ENCODE measurements at places on chromosomes 1 and 21.

DNA sequence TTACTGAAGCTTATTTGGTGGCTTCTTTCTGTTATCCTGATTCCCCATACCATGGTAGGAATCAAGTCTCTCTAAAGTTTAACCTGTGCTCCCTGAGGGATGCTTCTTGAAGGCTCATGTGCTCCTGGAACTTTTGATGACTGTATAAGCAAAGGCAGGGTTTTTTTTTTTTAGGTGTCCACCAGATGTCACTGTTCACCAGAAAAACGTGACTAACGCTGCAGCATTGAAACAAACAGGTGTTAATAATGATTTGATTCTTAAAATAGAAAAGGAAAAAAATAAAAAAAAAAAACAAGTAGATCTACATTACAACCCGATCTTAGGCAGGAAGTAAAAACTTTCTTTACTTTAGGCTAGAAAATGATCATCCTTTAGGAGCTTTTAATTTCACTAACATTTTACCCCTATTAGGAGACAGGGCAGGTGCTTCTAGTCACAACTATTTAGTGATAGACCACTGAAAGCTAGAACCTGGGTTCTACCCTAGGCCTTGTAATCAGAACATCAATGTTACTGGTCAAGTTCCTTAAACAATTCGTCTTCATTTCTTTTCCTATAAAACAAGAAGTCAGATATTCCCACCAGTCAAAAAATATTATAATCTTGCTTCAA, 223.0 kb downstream of the PLA2G4A start:
- peak; percentile 15 for DNase-seq

DNA sequence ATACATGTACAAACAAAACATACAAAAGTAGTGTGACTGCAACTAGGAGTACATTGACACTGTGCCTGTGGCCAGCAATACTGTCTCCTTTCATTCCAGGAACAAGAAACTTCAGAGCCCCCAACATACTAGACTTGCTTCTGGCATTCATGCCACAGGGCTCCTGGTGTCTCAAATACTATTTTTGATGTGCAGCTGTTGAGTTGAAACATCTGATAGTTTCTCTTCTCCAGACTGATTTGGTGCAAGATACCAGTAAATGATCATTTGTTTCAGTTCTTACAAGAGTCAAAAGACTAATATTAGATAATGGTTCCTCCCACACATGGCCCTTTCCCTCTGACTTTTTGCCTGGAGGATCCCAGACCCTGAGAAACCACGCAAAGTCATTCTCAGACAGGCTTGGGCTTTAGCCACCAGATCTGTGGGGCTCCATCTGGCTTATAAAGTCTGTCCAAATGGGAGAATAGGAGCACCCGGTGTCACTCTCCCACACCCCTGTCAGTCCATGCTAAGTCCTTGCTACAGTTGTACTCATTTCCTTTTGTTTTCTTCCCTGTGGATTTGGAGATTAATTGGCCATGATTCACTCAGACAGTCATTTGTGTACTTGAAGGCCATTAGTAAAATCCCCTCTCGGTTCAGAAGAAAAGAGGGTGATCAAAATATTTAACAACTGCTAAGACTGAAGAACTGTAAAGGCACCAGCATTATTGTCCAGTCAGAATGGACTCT, 163.5 kb upstream of the RUNX1 start:
- no peak for DNase-seq

GRCh38 chr1:7608628-7609305, 162.3 kb upstream of the VAMP3 start:
- DNase-seq = peak; percentile 21

GRCh38 chr1:197424380-197424779, 156.3 kb downstream of the CRB1 start:
- DNase-seq = no peak

- DNase-seq = no peak
Observed at GRCh38 chr1:58886611-58887010, 102.8 kb upstream of the JUN start.

GRCh38 chr1:5053744-5054143, 399.3 kb downstream of the AJAP1 start:
- no peak for DNase-seq

GRCh38 chr21:30209601-30210000, 6.3 kb downstream of the CLDN8 start:
- peak; percentile 14 for DNase-seq

- no peak for DNase-seq
Observed at GRCh38 chr1:22932803-22933470, 39.7 kb downstream of the LACTBL1 start.

GRCh38 chr1:92165389-92165788, 52.3 kb upstream of the C1orf146 start:
- no peak for DNase-seq

- no peak for DNase-seq
Observed at GRCh38 chr21:34928637-34929036, 120.5 kb downstream of the RUNX1 start.

DNA sequence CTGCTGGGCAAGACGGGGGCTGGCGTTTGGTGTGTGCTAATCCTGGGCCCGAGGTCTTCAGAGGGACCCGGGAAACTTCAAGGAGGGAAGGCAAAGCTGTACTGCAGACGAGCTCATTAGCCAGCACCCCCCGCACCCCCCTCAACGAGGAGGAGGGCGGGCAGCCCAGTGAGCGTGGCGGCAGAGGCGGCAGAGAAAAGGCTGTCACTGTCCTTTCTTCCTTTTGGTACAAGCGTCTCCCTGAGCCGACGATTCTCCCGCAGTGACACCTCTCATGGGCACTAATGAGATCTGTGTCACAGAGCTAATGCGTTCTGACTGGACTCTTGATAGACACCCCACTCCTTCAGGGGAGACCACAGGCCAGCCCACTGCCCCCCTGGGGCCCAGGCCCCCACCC, 29.5 kb downstream of the DMAP1 start:
- no peak for DNase-seq

GRCh38 chr1:87218618-87219017, 110.1 kb upstream of the LMO4 start:
- DNase-seq = no peak

DNA sequence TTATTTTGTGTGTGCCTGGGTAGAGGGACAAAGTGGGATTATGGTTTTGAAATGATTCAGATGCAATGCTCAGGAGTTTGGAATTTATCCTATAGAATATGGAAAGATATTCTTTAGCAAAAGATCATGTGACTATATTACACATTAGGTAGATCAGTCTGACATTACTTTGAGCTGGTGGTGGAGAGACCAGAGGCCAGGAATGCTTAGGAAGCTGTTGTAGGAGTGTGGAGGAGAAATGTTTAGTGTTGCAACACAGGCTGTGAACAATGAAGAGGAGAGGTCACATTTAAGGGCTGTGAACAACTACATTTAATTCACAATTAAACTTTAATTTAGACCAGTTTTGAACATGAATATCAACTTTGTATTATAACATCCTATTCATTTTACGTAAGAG, 45.3 kb upstream of the PODN start:
- no peak for DNase-seq

DNA sequence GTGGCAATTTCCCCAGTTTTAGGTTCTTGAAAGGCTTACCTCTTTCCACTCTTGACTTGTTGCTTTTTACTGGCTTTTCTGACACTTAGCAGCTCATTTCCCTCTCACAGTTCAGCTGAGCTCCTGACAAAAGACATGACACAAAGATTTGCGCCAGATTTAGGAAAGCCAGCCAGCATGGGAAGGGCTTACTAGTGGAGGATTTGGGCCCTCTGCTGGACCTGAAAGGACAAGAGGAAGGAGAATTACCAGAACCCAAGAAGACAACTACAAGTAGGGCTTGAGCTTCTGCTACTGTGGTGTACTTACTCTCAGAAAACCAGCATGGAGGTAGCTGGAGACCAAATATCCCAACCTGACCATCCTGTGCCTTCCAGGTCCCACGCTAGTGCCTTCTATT, 784.5 kb downstream of the BRINP3 start:
- DNase-seq = no peak

DNA sequence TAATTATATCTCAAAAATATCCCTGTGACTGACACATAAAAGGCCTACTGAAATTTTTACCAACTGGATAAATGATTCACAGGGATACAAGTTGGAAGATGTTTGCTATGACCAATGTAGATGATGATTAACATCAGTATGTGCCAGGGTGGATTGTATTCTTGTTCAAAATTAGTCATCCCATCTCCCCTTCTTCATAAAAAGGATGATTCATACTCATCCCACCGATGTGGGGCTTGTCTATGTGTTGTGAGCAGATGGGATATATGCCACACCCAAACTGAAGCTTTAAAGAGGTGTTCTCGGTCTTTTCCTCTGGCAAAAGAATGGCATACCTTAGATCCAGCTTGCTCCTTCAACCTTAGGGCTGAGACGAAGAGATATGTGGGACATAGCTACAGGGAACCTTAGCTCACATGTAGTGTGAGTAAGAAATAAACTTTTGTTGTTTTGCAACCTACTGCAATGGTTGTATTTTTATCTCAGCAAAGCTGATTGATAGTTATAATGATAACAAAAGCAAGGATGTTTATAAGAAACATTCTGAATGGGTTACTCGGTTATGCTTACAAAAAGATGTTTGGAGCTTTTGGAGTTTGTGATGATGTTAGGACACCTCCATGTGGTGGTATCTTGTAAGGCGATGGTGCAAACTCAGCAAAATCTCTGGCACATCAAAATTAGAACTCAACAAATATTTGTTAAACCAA, 29.4 kb downstream of the SPATA17 start:
- DNase-seq = no peak

DNA sequence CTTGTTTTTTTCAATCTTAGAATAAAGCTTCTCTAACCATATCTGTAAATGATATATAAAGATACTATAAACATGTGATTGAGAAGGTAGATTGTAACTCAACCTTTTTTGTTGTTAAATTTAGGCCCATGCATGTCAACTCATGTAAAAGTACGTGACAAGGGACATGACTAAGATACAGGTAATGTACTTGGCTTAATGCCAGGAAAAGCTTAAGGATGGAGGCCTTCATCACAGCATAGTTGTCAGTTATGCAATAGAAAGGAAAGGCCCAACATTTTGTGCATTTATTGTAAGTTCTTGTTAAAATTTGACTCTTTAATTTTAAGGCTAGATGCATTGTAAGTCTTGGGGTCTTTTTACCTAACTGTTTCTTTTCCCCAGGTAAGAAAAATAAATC, 305.1 kb downstream of the LTN1 start:
- no peak for DNase-seq

DNA sequence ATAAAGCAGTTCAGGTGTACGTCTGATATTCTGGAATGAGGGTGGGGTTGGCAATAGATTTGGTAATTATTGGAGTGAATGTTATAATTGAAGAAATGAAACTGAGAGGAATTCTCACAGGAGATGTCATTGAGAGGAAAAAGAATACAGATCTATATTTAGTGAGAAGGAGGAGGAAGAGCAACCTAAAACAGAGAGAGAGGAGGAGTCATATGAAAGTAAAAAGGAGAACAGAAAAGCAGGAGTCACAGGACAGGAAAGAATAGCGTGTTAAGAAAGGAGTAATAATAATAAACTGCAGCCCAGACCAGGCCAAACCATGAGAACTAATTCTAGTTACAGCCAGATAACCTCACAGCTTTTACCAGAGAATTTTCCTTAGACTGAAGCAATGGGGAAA, 62.7 kb upstream of the MROH9 start:
- no peak for DNase-seq

DNA sequence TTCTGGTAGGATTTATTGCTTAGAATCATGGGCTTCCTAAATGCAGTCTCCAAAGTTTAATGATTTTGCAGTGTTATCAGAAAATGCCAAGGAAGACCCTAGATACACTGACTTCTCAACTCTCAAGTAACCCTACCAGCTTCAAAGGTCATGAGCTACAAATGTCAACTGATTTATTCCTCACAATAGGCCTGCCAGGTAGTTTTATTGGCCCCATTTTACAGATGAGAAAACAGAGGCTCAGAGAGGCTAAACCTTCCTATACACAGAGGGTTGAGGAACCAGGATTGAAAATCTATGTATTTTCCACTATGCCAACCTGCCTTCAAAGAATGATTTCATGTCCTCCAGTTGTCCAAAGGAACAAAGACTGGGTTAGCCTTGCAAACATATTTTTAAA, 384.4 kb upstream of the POU3F1 start:
- no peak for DNase-seq

DNA sequence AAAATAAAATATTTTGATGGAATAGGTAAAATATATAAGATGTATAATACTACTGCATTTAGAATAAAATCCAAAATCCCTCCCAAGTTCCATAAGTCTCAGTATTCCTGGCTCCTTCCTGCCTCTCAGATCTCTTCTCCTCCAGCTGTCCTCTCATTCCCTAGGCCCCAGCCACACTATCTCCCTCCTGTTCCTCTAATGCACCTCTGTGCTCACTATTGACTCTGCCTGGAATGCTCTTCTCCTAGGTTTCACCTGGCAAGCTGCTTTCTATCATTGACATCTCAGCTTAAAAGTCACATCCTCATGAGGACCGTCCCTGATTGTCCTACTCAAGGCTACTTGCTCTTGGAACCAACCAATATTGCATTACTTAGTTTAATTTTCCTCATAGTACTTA, 7.2 kb downstream of the NME7 start:
- DNase-seq = no peak

- DNase-seq = no peak
Observed at GRCh38 chr1:195849180-195849579, 759.1 kb downstream of the KCNT2 start.

- no peak for DNase-seq
Observed at GRCh38 chr1:23237508-23237907, 20.2 kb upstream of the HTR1D start.

- DNase-seq = no peak
Observed at GRCh38 chr21:25328736-25329135, 278.5 kb downstream of the MRPL39 start.

DNA sequence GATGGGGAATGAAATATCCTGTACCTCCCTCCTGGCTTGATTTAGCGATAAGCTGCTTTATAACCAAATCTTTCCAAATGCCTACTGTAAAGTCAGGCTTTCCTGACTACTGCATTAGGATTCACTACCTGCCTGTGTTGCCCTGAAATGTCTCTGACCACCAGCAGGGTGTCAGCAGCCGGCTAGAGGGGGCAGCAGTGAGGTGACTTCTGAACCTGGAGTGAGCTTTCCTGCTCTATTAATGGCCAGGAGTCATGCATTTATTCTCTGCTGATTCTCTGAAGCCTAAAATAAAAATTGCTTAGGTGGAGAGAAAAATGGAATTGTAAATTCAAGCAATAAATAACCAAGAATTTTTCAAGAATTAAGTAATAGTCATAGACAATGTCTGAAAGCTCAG, 2.5 kb downstream of the BACE2 start:
- DNase-seq = peak; percentile 33

DNA sequence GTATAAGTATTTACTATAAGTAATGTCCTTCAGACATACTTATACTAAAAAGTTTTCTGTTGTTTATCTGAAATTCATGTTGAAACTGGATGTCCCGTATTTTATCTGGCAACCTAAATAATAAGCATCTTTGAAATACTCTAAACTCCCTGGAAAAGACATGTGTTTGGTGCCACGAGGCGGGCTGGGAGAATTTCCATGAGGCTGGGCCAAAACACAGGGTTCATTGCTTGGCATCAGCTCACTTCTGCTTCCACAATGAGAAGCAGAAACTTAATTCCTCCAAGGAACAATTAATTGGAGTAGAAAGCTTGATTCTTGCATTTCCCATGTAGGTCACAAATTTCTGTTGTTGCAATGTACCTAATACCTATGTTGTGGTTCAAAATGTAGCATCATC, 110.2 kb downstream of the PSMG1 start:
- DNase-seq = no peak

- DNase-seq = no peak
Observed at GRCh38 chr1:158026651-158027050, 33.2 kb downstream of the KIRREL1 start.

- peak; percentile 45 for DNase-seq
Observed at GRCh38 chr1:236685917-236686814, at the start of gene ACTN2. Gene ACTN2 (plus strand): TSS chr1:236686499. CDS start chr1:236686674, 175 bp downstream.

GRCh38 chr1:236893626-236894545, 98.8 kb downstream of the MTR start:
- no peak for DNase-seq

- no peak for DNase-seq
Observed at GRCh38 chr1:152479792-152480595, 30.6 kb upstream of the LCE5A start.

Data from neural crest cell (in vitro differentiated cells).